ENCODE measurements at places on chromosomes 7 and 10.

DNA sequence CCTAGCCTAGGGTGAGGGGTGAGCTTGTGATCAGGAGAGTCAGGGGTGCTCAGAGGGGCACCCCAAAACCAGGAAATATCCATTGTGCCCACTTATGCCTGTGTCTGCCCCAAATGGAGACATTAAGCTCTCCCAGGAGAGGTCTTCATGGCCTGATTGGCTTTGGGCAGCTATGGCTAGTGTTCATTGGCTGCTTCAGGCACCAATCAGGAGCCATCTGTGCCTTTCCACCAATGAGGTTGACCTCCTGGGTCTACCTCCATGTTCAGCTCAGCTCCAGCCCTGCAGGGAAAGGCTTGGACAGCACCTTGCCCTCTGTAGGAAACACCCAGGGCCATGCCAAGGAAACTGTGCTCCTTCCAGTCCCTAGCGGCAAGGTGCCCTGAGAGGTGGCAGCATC lies 23.9 kb upstream of the HSPB1 start:
- no peak for DNase-seq

DNA sequence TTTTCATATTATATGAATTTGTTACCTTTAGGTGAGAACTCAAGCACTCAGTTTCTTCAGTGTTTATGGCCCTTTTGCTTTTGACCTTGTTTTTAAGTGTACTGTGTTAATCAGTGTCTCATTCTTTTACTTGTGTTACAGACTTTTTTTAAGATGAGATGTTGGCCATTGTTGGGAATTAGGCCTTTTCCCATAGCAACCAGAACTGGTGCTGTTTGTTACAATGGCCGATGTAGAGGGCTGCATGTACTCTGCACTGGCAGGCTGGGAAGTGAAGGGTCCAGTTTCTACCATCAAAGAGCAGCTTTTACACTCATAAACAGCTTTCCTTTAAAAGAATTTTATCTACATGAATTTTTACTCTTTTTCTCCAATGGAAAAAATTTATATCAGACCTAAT lies 65.1 kb downstream of the SHH start:
- no peak for DNase-seq

- DNase-seq, result peak; percentile 1
Measured at GRCh38 chr7:126608339-126608776, 644.4 kb downstream of the GRM8 start.

GRCh38 chr10:5095687-5096086 lies 1.5 kb downstream of the AKR1C3 start:
- peak; percentile 57 for DNase-seq

DNA sequence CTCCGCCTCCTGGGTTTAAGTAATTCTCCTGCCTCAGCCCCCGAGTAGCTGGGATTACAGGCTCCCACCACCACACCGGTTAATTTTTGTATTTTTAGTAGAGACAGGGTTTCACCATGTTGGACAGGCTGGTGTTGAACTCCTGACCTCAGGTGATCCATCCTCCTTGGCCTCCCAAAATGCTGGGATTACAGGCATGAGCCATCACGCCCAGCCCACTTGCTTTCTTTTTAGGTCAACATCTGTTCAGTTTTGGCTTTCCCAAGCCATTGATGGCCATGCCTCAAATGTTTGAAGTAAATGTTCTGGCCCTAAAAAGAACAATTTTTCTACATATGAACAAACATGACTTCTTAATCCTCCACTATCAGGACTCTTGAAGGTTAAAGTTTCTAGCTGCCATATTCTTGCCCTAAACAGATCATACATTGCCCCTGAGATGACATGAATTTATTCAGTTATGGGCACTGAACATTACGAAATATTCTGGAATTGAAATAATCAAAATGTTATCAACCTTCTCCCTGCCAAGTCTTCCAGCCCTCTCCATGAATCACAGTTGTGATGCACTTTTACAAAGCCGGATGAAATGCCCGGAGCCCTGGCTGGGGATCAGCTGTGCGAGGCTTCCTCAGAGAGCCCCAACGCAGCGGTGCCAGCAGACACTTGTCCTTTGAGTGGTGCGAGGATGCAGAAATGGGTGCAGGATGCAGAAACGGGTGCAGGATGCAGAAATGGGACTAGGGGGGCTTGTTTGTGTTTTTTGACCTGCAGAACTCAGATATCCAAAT lies 2.9 kb downstream of the MRLN start:
- no peak for DNase-seq

DNA sequence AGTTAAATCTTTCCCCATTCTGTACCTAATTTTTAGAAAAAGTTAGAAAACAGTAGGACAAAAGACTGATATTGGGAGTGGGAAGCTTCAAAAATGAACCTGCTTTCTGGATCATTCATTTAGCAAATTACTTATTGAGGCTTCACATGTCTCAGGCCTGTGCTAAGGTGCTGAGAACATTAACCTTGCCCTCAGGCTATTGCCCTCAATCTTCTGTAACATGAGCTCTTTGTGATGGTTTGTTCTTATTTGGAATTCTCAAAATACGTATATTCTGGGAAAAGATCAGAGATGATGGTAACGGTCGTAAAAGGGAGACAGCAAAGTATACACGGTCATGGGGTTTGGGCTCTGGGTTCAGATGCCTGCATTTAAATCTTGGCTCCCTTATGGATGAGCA lies 39.5 kb upstream of the PRKG1 start:
- no peak for DNase-seq

DNA sequence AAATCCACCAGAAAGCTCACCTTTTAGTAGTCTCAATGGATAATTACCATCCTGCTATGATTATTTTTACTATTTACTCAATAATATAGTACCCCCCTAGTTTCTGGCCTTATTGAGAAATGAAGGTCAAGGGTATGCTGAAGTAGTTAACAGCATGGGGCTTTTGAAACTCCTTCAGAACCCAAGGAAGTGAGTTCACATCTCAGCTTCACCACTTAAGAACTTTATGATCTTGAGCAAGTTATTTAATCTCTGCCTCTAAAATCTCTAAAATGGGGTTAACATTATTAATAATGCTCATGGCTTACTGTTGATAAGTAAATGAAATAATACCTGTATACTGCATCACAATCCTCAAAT lies 5.8 kb downstream of the MTPN start:
- no peak for DNase-seq

Data from GM23248 (cell line).